ENCODE measurements at places on chromosomes 1 and 21.

DNA sequence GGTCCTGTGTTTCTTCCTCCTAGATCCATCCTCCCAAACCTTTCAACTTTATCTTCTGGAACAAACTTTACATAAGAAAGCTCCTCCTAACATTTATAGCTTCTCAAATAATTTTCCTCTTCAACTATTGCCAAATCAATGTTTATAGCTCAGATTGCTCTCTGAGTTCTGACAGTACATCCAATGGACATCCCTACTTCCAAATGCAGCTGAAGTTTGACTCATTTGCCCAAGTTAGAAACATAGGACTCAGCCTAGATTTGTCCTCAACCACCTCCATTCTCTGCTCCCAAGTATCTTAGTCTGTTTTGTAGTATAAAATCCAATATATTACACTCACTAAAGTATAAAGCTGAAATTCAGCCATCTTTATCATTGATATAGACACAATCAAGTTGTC is 62.6 kb downstream of the ALG14 start:
- no peak for DNase-seq

- no peak for DNase-seq
Observed at GRCh38 chr1:116910379-116911187, 867 bp downstream of the PTGFRN start.

DNA sequence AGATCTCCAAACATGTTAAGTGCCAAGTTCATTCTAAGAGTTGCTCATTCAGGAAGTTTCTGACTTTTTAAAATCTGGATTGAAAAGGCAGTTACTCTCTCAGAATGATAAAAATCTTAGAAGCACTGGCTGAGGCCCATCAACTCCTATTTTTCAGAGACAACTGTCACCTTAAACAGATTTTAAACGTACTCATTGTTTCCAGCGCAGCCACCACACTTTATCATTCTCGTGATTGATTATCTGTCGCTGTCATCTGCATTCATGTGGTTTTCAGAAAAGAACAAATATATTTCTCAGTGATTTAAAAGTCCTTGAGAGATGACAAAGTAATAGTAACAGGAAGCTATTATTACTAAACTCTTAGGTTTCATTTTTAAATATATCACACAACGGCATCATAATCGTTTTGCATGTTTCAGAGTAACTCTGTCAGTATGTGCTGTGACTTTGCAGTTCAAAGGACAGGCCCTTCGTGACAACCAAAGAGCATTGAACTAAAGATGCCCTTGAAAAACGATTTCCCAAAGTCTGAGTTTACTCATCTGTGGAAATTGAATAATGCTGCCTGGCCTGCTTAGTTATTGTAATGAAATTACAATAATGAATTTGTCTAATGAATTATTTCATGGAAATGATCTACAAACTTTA is 14.9 kb upstream of the KCNK1 start:
- DNase-seq = no peak

DNA sequence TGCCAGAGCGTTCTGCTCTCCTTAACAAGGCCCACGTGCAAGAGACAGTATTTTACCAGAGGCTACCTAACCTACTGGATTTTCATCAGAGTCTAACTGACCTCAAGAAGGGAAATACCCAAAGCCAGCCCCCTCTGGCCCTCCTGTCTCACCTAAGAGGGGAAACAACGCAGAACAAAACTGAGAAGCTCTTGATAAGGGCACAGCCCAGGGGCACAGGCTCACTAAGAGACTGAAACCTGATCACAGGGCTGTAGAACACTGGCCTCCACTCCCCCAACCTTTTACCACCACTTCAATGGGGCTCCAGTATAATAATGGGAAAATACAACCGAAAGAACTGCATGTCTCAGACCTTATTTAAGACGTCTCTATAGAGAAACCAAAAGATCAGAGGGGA is 449.5 kb upstream of the CAMK1G start:
- DNase-seq = no peak

GRCh38 chr1:10204003-10204642 is 6.2 kb upstream of the KIF1B start:
- no peak for DNase-seq

- no peak for DNase-seq
Observed at GRCh38 chr1:160797271-160797709, 1.3 kb downstream of the LY9 start.

- no peak for DNase-seq
Observed at GRCh38 chr1:33738976-33739375, 124.9 kb upstream of the HMGB4 start.

- no peak for DNase-seq
Observed at GRCh38 chr1:29599071-29599470, 362.7 kb downstream of the PTPRU start.

DNA sequence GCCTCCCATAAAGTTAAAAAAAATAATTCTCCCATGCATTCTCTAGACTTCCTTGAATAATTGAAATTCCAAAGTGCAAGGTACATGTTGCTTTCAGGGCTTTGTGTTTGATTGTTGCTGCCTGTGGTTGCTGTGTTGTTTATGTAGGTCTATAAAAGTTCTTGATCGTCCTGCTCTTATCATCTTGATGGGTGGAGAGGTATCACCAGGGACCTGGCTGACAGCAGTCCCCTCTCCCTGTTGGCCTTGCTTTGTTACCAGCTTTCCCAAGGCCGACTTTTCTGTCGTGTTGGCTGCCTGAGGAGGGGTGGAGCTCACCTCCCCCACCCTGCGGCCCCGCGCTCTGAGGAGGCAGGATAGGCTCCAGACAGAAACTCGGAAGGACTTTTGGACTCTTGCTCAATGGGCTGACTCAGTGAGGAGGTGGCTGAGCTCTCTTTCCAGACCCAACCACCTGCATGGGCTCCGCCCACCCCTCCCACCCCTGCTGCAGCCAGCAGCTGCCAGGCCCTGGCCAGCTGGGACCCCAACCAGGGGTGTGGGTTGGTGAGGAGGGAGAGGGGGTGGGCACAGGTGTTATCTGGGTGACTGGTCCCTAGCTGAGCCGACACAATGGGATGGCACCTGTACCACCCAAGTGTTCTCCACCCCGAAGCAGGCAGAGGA is 2.0 kb downstream of the INAVA start:
- no peak for DNase-seq

DNA sequence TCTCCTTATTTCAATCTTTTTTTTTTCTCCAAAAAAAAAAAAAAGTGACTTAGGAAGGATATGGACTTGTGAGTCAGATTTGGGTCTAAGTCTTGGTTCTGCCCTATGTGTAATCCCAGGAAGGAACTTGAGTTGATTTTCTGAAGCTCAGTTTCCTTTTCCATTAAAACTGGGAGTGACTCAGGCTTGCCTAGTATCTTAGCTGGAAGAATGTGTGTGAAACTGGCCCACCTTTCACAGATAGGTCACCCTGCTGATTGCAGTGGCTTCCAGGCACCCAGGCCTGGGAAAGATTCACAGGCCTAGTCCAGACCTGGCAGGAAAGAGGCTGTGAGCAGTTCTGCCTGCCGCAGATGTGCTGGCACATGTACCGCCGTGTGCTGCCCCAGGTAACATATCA is 218.3 kb upstream of the HOOK1 start:
- DNase-seq = peak; percentile 25

- no peak for DNase-seq
Observed at GRCh38 chr1:198741744-198742143, 102.9 kb downstream of the PTPRC start.

GRCh38 chr1:236211815-236212214 is 69.5 kb downstream of the GPR137B start:
- DNase-seq = no peak

- DNase-seq = no peak
Observed at GRCh38 chr1:242745079-242745478, 220.6 kb upstream of the PLD5 start.

- no peak for DNase-seq
Observed at GRCh38 chr1:89064632-89065031, 376 bp downstream of the GBP1 start.

- no peak for DNase-seq
Observed at GRCh38 chr1:17438318-17439249, 893 bp downstream of the RCC2 start.

DNA sequence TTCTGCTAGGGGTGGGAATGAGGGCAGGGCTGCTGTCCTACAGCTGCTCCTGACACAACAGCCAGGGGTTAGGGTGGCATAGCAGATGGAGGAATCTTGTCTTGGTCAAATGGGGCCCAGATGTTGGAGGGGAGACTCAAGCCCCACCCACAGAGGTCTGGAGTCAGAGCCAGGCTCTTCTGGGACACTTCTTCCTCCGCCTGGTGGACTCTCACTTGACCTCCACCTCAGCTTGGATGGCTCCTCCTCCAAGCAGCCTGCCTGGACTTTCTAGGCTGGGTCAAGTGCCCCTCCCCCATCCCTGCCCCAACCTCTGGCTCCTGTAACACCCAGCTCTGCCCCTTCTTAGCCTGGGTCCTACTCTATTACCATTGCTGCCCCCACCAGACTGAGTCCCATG is 35.5 kb downstream of the EPHA2 start:
- DNase-seq = no peak

DNA sequence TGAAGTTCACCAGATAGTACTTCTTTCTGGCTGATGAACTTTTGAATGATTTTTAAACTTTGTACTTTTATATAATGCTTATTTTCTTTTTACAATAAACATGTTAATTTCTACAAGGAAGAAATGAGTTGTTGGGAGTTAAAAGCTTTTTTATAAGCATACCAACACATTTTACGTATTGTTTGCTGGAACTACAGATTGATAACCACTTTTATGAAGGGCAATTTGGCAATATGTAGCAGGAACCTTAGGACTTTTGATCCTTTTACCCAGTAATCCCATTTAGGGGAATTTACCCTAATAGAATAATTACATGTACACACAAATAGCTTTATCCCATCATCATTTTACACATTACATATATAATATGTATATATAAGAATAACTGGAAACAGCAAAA is 16.3 kb downstream of the PRPF38A start:
- DNase-seq = no peak

GRCh38 chr1:31627930-31628559 is 10.6 kb downstream of the HCRTR1 start:
- DNase-seq = no peak
